Activated CD4-positive, alpha-beta memory T cell treated with anti-CD3 and anti-CD28 coated beads, Interleukin-2, amount 10 ng/mL, durations not matched to agents 7 days and 5 days (primary cell): ENCODE measurements at places on chromosomes 6 and 20. TPM values are rescaled to one million over a fixed set of nuclear protein-coding genes. Genes with fewer than 3 reads are reported as not detected.

- DNase-seq, result no peak
These were observed 86.8 kb downstream of the GJA1 start for GRCh38 chr6:121522265-121522664.

The SLC22A23 gene
- total RNA-seq, result 0.75 TPM

The BHLHE23 gene
- total RNA-seq, result not detected

The ABCC10 gene
- 49.8 TPM for total RNA-seq

- no peak for DNase-seq
These were observed 31.3 kb downstream of the KCNK15 start for GRCh38 chr20:44776980-44777379.

GRCh38 chr6:8499540-8499939 lies 64.2 kb upstream of the SLC35B3 start:
- DNase-seq, result no peak

- DNase-seq, result no peak
These were observed 44.7 kb downstream of the SLC35F1 start for GRCh38 chr6:117951783-117952182.

The CLDN20 gene
- not detected for total RNA-seq

DNA sequence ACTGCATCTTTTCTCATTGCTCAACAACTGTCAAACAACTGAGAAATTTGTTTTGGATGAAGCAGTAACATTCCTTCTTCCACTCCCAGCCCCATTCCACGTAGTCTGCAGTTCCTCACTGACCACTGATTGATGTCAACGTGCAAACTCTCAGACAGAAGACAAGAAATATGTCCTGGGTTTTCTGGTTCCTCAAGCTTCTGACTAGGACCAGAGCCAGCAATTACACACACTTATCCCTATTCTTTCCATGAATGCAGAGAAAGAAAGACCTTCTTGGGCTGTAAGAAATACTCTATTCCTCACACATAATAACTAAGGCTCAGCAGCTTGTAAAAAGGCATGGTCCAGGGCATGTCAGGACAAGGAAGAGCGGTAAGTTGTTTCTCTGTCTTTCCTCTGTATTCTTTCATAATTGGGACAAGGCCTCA lies 790.1 kb upstream of the SLC35B3 start:
- no peak for DNase-seq

- DNase-seq, result no peak
These were observed 94.3 kb downstream of the INSM1 start for GRCh38 chr20:20462185-20462584.

- no peak for DNase-seq
These were observed 118.3 kb downstream of the KHDC1L start for GRCh38 chr6:73107016-73107415.

DNA sequence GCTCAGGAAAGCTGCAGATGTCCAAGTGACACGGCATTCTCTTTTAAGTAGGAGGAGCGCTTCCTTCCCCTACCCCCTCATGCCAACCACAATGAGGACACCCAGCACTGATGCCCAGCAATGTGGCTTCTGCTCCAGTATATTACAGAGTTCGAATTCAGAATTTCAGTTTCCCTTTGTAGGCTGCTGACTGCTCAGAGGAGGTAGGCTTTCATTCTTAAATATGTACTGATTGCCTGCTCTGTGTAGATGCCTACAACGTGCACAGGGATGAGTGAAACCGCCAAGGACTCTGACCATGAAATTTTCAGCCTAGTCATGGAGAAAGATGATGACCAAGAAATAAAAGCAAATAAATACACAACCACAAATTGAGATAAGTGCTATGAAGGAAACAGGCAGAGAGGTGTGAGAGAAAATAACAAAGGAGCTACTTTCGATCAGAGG lies 50.9 kb upstream of the TNFAIP3 start:
- peak; percentile 32 for DNase-seq

The CTAGE9 gene
- total RNA-seq, result not detected

- no peak for DNase-seq
These were observed 24.9 kb upstream of the PAQR8 start for GRCh38 chr6:52336919-52337561.

DNA sequence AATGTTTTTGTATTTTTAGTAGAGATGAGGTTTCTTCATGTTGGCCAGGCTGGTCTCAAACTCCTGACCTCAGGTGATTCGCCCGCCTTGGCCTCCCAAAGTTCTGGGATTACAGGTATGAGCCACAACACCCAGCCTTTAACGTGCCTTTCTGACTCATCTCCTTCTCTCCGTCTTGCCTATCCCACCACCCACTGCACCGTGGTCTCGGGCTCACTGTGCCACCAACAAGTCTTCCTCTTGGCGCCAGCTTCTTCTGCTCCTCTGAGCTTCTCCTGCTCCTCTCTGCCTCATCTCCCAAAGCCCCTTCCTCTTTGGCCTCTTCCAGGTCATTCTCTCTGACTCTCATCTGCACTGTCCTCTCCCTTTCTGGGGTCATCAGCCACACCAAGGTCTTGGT lies 41.0 kb downstream of the TMEM242 start:
- no peak for DNase-seq

The SLA2 gene
- 79.9 TPM for total RNA-seq
